ENCODE measurements at places on chromosomes 2 and 18. TPM values are rescaled to one million over a fixed set of nuclear protein-coding genes. Genes with fewer than 3 reads are reported as not detected.

DNA sequence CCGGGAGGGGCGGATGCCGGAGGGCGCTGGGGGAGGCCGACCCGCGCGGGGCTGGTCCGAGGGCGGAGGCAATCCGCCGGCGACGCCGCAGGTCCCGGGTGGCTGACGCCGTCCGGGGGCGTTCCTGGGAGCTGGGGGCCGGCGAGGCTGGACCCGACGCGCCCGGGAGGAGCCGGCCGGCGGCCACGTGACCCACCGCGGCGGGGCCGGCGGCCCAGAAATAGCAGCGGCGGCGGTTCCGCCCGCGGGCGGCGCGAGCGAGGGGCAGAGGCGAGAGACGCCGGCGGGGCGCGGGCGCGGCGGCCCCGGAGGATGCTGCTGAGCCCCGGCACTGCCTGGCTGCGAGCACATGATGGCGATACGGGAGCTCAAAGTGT lies at the start of gene RAB31:
RAB31 (plus strand) TSS at position 245 of the 377 bp plus-strand sequence; CDS start at position 350, 105 bp downstream.
- no peak for DNase-seq

- no peak for DNase-seq
Measured at GRCh38 chr18:78984941-78985784, 5.5 kb downstream of the SALL3 start.

DNA sequence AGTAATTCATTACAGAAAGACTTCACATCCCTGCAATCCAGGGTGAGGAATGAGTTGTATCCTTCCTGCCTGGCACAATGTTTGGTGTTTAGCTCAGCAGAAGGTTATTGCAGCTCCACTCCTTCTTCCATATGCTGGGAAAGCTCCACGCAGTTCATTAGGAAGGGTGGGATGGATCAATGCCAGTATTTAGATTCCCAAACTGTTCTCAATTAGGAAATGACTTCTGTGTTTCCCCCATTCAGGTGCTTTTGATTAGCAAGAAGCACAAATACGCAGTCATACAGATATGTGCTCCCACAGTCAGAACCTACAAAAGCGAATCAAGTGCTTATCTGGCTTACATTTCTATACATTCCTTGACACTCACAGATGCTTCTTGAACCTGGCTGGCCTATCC lies 340.6 kb downstream of the NYAP2 start:
- DNase-seq = no peak

GRCh38 chr2:234514873-234515638 lies 18.2 kb upstream of the ARL4C start:
- DNase-seq = no peak

Gene RAPGEF4
- 4.4 TPM for total RNA-seq

Gene NT5DC4
- total RNA-seq = not detected

Gene KIAA2012
- 1.3 TPM for total RNA-seq
